ENCODE measurements at places on chromosomes 5 and 9. TPM values are rescaled to one million over a fixed set of nuclear protein-coding genes. Genes with fewer than 3 reads are reported as not detected.

Gene CEL
- 0.23 TPM for polyA plus RNA-seq

Gene IRX4
- polyA plus RNA-seq, result not detected

Gene IL5
- polyA plus RNA-seq, result not detected

Gene LCN2
- polyA plus RNA-seq, result not detected

Gene ISL1
- not detected for polyA plus RNA-seq

Gene CDH9
- not detected for polyA plus RNA-seq

Gene SNCAIP
- polyA plus RNA-seq, result not detected

Gene NMUR2
- not detected for polyA plus RNA-seq

Gene SLIT3
- not detected for polyA plus RNA-seq

Gene PIP5KL1
- polyA plus RNA-seq, result 0.31 TPM

Gene EGFL7
- polyA plus RNA-seq, result 2.2 TPM

Gene TRIM14
- 23.0 TPM for polyA plus RNA-seq

Gene ZDHHC11
- polyA plus RNA-seq, result not detected

Gene SOWAHA
- polyA plus RNA-seq, result not detected

Gene NIM1K
- not detected for polyA plus RNA-seq

Gene LVRN
- polyA plus RNA-seq, result not detected

Gene FAM169A
- polyA plus RNA-seq, result not detected

Gene SLC6A3
- not detected for polyA plus RNA-seq

Gene POU5F2
- polyA plus RNA-seq, result 0.04 TPM

Gene SNCB
- polyA plus RNA-seq, result not detected

Gene PCDHGA12
- not detected for polyA plus RNA-seq

Gene FOCAD
- 5.1 TPM for polyA plus RNA-seq

Gene IFNA2
- not detected for polyA plus RNA-seq

Gene PCDHB12
- polyA plus RNA-seq, result not detected

Gene SAXO1
- polyA plus RNA-seq, result not detected

Gene SARDH
- not detected for polyA plus RNA-seq

Gene FSTL4
- not detected for polyA plus RNA-seq

Gene SPINK14
- not detected for polyA plus RNA-seq

Gene LCN15
- polyA plus RNA-seq, result not detected

Gene GFPT2
- not detected for polyA plus RNA-seq

Gene PROB1
- polyA plus RNA-seq, result 0.10 TPM

Gene MAP1B
- not detected for polyA plus RNA-seq

Gene NEURL1B
- polyA plus RNA-seq, result 0.19 TPM

Gene SERINC5
- 5.0 TPM for polyA plus RNA-seq

Gene TSPAN17
- polyA plus RNA-seq, result 27.7 TPM

Gene MEGF9
- 89.7 TPM for polyA plus RNA-seq

Gene TERT
- not detected for polyA plus RNA-seq

Gene RNF183
- not detected for polyA plus RNA-seq

Gene ADCY2
- not detected for polyA plus RNA-seq

Data from CD14-positive monocyte (primary cell).